ENCODE measurements at places on chromosomes 3 and 15. TPM values are rescaled to one million over a fixed set of nuclear protein-coding genes. Genes with fewer than 3 reads are reported as not detected.

CPLX3 gene
- total RNA-seq = not detected

DNA sequence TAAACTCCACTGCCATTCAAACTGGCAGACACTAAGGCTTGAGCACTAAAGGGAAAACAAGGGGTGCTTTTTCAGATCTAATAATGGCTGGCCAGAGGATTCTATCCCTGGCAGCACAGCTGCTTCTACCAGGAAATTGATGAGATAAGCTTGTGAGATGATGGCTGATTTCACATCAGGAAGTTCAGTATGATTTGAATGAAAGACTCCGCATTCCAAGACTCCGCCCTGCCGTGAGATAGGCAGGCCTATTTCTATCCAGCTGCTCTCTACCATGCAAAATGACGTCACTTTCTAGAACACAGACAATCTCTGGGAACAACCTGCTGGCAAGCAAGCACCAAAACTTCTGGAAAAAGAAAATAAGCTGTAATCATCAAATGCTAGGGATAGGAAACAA lies 171.8 kb downstream of the WDR76 start:
- no peak for DNase-seq

TLR9 gene
- not detected for total RNA-seq

DNA sequence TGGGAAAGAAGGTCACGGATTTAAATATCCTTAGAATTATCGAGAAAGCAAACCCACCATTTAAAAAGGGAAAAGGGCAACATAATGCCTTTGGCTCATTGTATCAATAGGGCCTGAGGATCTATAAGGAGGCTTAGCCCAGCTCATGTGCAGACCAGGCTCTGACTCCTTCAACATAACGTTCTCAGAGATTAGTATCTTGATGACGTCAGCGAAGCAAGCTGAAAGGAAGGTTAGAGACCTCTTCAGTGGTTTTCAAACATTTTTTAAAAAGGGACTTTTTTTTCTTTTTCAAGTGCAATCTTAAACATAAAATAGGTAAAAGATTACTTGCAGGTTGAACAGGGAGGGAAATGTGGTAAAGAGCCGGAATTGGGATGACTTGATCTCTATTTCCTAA lies 463.9 kb upstream of the ADAMTS9 start:
- DNase-seq = no peak

DNA sequence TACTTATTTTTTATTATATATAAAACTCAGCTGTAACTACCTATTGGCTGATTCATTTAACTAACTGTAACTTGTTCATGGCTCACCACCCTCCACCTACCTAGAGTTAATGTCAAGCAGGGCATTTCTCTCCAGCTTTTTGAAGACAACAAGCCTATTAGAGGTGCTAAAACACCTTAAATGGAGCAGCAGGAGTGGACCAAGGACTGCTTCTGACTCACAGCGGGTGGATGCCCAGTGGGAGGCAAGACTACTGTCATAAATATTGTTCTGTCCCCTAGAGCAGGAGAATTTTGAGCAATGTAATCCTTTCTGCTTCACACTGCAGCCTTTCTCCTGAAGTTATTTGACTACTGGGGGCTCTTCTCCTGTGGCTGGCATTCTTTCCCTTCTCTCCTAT lies 146.9 kb downstream of the CLSTN2 start:
- no peak for DNase-seq

RETNLB gene
- total RNA-seq = not detected

DNA sequence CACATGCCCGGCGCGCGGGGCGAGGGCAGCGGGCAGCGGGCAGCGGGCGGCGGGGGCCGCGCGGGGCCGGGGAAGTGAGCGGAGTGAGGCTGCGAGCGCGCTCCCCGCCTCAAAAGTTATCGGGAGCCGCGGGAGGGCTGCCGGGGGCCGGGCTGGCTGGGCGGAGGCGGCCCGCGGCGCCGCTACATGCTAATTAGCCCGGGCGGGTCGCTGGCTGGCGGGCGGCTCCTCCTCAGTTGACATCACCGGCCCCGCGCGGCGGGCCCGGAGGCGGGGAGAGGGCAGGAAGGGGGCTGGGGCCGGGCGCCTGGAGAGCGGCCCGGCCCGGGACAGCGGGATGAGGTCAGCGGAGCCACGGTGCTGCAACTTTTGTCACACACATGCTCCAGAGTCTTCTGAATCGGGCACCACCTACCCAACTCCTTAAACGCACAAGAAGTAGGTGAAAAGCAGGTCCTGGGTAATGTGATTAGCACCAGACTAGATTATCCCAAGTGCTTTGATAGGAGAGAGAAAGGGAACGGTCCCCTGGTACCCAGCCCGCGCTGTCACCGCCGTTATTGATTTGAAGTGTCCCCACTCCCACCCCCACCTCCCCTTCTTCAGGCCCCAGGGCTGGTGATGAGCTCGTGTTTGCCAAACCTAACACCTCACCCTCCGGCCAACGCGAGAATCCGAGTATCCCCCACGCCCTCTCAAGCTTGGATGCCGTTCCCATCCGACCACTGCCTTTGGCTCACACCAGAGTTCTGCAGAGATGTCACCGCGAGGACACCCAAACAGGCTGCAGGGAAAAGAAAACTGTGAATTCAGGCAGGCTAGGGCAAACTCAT lies at the start of gene HEG1:
Gene HEG1, minus strand, starts transcription at position 85 of the 833 bp plus-strand sequence. CDS start 107 bp downstream, outside the sequence.
- peak; percentile 66 for DNase-seq

ONECUT1 gene
- total RNA-seq = 0.10 TPM

GRCh38 chr15:64444836-64445235 lies 15.5 kb upstream of the ZNF609 start:
- DNase-seq = no peak

GRCh38 chr3:13317596-13318320 lies 102.4 kb downstream of the NUP210 start:
- DNase-seq = no peak

CILP gene
- 0.02 TPM for total RNA-seq

AADAC gene
- total RNA-seq = 0.08 TPM

- peak; percentile 83 for DNase-seq
Measured at GRCh38 chr15:100083572-100083971, 258.2 kb downstream of the ADAMTS17 start.

ECE2 gene
- not detected for total RNA-seq

SLC28A1 gene
- total RNA-seq = not detected

PCSK6 gene
- not detected for total RNA-seq

TEX55 gene
- total RNA-seq = not detected

Measured in H4 (cell line).